ENCODE measurements at places on chromosomes 4 and X.

- no peak for DNase-seq
Observed at GRCh38 chrX:32896088-32896487, 315.3 kb downstream of the DMD start.

- DNase-seq, result no peak
Observed at GRCh38 chrX:153797415-153798015, 3.0 kb downstream of the SSR4 start.

GRCh38 chr4:26050671-26051070 is 136.7 kb downstream of the SMIM20 start:
- no peak for DNase-seq

DNA sequence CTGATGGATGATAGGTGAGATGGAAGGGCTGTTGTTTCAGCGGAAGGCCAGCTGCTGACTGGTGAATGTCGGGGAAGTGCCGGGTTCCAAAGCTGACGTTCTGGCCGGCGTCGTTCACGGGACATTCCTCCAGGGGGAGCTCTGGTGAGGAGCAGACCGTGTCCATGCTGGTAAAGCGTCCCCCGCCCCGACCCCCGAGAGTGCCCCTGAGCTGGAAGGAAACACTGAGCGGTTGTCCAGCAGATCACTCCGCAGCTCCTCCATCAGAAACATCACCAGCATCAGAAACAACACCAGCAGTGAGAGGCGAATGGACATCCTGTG is 18.6 kb upstream of the ADRA2C start:
- DNase-seq, result no peak

GRCh38 chr4:109989044-109989443 is 76.4 kb downstream of the EGF start:
- DNase-seq, result no peak

- peak; percentile 44 for DNase-seq
Observed at GRCh38 chr4:6908432-6909112, 1.1 kb upstream of the TBC1D14 start.

DNA sequence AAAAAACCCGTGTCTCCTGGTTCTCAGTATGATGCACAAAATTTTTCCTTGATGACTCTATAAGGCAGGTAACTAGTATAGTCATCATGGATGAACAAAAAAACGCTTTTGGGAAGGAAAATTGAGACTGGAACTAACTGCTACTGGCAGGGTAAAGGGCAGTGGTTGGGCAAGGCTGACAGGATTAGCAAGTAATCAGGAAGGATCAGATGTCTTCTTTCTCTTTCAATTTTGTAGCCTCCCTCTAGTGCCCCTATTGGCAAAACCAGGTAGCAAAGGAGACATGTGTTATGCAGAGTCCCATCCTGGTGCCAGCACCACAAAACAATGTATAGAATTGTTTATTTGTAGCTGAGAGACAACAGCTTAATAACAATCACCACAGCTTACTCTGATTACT is 12.8 kb upstream of the SLITRK4 start:
- no peak for DNase-seq

- no peak for DNase-seq
Observed at GRCh38 chrX:6228720-6229119, at the start of gene NLGN4X. Gene NLGN4X, minus strand, starts transcription at chrX:6228867. Its CDS starts 77,401 bp downstream, at chrX:6151466.

DNA sequence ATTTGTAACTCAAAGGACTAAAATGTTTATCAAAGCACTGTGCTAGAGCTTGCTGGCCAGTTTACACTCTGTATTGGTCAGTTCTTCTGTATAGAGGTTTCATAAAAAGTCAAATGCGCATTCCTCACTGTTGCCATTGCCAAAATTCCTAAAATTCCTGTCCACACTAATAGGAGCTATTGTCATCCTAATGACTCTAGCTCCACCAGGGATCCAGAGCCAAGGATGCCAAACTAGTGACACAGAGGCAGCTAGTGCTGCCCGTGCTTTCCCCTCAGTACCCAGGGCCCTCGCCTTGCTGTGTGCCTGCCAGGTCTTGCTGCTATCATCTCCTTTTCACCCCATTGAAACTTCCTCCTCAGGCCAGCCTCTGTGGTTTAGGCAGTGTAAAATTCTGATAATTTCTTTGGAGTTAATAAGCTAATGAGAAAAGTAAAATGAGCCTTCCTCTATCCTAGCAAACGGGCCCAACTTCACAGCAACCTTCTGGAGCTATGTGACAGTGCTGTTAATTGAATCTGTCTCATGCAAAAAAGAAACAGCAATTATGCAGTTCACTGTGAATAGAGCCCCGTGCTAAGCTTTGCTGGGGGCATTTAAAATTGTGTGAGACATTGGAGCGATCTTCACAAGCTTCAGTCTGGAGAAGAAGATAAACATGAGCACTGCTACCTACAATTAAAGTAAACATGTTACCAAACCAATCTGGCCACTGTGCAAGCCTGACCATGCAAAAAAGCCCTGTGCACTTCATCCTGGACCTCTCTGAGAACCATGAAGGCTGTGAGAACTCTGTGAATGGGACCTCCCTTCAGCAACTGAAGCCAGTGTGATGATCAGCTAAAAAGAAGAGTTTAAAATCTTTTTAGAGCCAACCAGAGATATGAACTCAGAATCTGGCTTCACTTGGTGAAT is 43.1 kb upstream of the FGF2 start:
- no peak for DNase-seq

- DNase-seq, result no peak
Observed at GRCh38 chrX:40012868-40013265, 84.9 kb downstream of the BCOR start.

GRCh38 chr4:98284640-98285046 is 23.5 kb downstream of the RAP1GDS1 start:
- no peak for DNase-seq

DNA sequence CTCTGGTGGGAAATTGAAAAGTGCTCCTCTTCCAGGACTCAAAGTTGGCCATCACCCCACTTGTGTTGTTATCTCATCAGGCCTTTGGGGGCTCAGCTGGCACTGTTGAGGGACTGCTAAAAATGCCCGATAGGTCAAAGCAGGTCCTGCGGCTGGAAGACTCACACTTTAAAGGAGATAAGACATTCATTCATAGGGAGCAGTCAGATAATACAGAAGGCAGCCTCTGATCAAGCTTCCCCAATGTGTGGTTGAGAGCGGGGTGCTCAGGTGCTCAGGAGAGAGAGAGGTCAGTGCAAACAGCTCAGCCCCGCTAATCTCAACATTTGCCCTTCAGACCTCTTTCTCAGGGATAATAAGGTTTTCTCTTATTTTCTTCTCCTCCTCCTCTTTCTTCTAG is 70.3 kb downstream of the TMEM154 start:
- DNase-seq, result no peak

- DNase-seq, result no peak
Observed at GRCh38 chr4:109648266-109648996, 54.8 kb downstream of the CASP6 start.

GRCh38 chr4:156545003-156545785 is 426.4 kb downstream of the PDGFC start:
- DNase-seq, result no peak

- DNase-seq, result peak; percentile 26
Observed at GRCh38 chr4:148072789-148073188, 340.9 kb downstream of the ARHGAP10 start.

GRCh38 chr4:40140196-40140595 is 56.6 kb upstream of the RHOH start:
- no peak for DNase-seq

DNA sequence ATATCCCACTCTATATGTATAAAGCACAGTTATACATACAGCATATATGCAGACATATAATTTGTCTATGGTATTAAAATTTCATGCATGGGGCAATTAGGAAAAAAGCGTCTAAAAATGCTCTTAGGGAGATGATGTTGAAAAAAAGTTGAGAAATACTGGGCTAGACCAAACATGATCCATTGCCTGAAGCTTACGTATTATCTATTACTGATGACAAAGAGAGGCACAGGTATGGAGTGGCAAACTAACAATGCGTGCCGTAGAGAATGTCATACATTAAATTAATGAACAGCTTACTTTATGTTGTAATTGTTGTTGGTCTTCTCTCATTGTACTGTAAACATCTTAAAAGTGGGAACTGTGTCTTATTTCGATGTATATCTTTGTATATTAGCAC is 13.9 kb downstream of the RHOH start:
- no peak for DNase-seq

DNA sequence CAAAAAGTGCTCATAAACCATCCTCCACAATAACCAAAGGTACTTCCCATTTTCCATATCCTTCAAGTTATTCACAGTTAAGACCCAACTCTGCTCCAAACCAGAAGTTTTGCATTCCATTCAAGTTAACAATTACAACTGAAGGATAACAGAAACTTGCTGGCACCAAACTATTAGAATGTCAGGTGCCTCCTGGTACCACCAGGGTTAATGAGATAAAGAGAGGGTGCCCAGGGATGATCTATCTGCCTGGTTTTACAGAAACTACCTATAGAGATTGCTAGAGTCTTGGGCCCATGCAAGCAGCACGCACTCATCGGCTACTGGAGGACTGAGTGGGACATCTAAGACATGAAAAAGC is 114.6 kb downstream of the RBM47 start:
- no peak for DNase-seq

- no peak for DNase-seq
Observed at GRCh38 chr4:174058846-174059245, 224.6 kb downstream of the FBXO8 start.

- peak; percentile 70 for DNase-seq
Observed at GRCh38 chrX:48972220-48973164, 848 bp upstream of the KCND1 start.

GRCh38 chr4:6732441-6733357 is 16.7 kb downstream of the BLOC1S4 start:
- no peak for DNase-seq

DNA sequence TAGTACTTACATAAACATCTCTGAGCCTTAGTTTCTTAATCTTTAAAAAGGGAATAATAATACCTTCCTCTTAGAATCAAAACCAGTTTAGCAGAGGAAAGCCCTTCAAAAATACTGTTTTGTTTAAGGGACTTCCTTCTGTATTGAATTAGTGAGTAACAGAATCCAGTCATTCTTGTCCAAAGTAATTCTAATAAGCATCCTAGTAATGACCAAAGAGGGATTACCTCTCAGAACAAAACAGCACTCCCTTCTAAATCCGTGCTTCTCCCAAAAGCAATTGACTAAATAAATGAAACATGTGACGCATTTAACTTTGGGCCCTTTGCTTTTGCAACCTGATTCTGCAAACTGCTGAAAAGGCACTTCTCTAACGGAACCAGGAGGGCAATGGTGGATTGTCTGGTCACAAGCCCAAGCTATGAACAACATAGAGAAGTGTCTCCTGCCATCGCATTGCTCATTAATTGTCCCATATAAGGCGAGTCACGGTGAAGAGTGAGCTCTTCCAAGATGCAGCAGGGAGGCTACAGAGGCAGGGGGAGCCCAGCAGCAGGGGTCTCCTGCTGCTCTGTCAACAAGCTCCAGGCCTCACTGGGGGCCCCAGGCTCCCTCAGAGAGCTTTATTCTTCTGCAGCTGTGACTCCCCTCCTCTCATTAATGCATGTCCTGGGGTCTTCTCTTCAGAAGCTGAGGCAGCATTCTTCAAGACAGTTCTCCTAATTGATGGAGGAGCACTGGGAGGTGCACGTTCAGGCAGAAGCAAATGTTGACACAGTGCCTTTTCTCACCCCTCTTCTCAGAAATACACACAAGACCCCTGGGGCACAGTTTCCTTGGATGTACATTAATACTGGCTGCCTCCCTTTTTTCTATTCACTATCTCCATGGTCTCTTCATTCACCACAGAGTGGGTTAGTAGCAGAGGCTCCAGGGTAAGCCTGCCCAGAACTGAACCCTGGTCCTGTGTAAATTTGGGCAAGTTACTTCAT is 419.6 kb upstream of the RASGEF1B start:
- no peak for DNase-seq

DNA sequence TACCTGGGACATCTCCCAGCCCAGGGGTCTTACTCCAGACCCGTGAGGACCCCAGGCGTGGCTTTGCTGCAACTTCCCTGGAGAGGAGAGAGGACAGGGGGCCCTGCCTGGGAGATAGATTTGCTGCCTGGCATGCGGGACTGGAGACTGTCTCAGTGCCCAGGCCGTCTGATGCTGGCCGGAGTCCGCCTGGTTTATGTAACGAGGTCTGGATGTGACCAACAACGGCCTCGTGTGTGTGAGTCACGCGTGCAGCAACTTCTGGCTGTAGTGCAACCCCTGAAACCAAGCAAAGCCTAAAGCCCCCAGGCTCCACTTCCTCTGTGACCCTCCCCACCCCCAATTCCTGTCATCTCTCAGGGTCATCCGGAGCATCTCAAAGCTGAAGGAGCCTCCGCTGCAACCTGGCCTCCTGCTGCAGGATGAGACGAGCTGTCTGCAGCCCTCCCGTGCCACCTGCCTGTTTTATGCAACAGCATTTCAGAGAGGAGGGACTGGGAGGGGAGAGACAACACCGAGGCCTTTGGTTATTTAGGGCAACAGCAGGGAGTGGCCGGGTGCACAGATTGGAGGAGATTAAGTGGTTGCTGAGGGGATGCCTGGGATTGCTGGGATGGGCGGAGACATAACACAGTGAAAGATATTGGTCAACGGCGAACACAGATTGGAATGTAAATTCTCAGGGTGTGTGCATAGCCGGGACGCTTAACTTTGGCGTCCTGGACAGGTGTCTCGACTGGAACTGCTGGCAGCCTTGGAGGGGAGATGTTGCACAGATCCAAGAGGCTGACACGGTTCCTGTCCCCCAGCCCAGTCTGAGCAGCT is 16.0 kb downstream of the XG start:
- no peak for DNase-seq

- DNase-seq, result no peak
Observed at GRCh38 chr4:136865526-136865925, 666.8 kb downstream of the PCDH18 start.

DNA sequence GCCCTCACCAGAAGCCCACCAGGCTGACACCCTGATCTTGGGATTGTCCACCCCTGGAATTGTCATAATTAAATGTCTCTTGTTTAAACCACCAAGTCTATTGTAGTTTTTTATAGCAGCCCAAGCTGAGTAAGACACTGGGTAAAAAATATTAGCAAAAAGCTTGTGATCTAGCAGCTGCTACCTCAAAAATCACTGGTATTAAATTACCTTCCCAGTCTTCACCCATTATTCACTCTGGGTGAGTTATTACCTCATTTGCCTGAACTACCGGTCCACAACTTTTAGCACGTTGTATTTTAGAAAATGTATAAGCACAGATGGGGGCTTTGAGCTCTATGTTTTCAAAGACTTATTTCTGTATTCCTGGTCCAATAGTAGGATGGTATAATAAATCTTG is 12.0 kb upstream of the TRIM61 start:
- no peak for DNase-seq

DNA sequence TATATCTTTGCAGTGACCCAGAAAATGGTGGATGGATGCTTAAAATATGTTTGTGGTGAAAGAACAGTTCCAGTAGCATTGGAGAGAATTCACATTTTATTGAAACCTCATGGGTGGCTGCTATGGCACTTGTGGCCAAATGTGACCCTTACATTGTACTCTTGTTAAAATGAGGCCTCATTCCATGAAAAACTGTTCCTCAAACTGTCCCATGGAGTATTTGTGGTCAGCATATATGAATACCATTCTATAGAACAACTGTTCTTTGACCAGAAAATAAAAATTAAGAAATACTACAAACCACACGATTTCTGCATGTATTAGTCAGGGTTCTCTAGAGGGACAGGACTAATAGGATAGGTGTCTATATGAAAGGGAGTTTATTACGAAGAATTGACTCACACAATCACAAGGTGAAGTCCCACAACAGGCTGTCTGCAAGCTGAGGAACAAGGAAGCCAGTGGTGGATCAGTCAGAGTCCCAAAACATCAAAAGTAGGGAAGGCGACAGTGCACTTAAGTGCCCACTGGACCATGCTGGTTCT is 35.1 kb downstream of the GEMIN8 start:
- no peak for DNase-seq

- no peak for DNase-seq
Observed at GRCh38 chr4:87679449-87680169, 29.5 kb downstream of the DMP1 start.

Data from Peyer's patch (tissue), 4 donors.